ENCODE measurements at places on chromosomes 3 and 15.

DNA sequence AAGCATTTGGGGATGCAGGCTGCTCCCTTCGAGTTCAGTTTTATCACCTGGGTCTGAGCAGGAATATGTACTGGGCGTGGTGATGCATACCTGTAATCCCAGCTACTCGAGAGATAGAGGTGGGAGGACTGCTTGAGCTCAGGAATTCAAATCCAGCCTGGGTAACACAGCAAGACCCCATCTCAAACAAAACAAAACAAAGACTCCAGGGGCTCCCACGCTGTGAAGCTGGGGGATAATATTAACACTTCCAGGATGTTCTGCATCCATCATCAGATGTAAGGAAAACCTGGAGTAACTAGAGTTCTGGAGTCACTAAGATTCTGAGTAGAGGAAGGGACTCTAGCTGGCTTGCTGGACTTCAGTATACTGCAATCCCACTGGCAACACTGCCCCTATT, 40.6 kb downstream of the LYZL4 start:
- DNase-seq: no peak

- DNase-seq: no peak
Observed at GRCh38 chr15:35507932-35508638, 37.9 kb downstream of the DPH6 start.

DNA sequence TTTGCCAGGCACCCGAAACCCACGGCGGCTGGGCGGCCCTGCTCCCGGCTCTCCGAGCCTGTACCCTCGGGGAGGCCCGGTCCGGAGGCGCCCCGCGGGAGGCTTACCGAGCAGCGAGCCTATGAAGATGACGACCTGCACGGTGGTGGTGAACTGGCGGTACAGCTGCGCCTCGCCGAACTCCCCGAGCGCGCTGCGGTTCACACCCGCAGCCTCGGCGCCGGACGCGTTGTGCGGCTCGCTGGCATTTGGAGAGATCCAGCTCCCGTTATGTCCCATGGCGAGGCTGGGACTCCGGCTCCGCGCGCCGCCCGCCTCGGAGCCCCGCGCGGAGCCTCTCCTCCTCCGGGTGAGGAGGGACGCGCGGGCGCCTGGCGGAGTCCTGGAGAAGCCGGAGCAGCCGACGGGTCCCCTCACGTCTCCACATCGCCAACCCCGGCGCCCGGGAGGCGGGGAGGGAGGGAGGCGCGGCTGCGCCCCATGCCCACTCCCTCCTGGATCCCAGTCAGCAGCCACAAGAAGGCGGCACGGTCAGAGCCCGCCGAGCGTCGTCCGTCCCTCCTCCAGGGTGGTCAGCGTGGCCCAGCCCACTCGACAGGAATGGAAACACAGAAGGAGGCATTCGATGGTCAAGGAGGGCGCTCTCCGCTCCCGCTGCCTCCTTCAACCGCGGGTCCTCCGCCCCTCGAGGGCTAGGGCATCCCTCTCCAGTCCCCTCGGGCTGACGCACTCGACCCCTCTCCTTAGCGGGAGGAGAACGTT, at the start of gene GPR176:
Gene GPR176, minus strand, starts transcription at position 519 of the 762 bp plus-strand sequence. Its CDS starts 240 bp downstream, at position 279.
- no peak for DNase-seq

GRCh38 chr3:118577055-118577777, 457.4 kb downstream of the IGSF11 start:
- no peak for DNase-seq

DNA sequence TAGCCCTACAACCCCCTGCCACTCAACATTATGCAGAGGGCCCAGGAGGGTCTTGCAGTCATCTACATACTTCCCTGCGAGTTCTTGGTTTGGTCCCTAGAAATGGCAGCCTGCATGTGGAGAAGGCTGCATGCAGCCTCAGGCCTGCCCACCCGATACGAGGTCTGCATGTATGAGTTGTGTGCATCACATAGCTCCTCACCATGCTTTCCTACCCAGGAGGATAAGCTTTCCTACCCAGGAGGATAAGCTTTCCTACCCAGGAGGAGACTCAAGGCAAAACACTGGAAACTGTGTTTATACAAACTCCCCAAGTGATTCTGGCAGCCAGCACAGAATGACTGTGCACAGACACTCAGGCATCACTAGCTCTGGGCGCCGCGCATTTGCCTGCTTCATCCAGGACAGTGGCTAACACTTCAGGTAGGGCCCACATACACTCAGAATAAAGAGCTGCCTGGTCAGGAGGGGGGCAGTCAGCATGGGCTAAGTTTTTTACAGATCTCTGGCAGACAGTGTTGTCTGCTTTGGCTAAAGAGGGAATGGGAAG, 187.7 kb downstream of the THSD4 start:
- DNase-seq: no peak

DNA sequence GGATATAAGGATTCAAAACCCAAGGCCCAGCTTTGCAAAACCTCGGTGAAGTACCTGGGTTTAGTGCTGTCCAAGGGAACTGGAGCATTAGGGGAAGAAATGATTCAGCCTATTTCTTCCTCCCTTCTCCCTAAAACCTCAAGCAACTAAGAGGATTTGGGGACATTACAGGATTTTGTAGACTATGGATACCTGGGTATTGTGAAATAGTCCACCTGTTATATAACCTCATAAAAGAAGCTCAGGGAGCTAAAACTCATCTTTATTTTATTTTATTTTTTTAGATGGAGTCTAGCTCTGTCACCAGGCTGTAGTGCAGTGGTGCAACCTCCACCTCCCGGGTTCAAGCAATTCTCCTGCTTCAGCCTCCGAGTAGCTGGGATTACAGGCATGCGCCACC, 8.7 kb upstream of the SMCO1 start:
- DNase-seq: no peak

DNA sequence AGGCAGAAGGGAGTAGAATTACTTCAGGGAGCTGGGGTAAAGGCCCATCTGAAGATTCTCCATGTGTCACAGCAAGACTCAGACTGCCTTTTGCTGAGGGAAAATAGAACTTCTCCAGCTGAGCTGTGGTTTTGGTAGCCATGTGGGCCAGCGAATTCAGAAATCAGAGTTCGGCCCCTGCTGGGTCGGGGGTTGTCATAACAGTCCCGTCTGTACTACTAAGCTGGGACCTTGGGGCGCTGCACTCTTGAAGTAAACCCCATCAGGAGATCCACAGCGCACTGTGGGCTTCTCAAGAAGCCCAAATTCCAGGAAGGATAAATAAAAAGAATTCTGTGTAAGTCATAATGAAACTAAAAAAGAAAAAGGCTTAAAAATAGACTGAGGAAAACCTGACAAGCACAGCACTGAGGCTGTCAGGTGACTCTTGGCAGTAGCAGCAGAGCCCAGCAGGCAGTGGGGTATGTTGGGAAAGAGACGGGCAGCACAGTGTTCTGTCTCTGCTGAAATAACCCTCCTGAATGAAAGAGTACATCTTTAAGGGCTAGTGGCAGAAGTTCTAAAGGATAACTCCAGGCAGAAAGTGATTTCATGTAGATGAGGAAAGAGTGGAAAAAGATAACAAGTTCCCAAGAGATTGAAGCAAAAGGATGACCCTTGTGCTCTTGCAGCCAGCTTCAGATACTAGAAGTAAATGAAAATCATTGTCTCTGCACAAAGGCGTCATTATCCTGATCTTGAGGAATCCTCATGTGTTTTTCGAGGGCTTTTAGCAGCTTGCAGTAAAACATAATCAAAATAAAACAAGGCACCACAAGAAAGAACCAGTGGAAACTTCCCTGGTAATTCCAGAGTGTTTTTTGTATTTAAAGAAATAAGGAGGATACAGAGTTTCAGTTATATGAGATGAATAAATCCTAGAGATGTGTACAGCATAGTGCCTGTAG, 74.5 kb downstream of the RAB7A start:
- DNase-seq: no peak

DNA sequence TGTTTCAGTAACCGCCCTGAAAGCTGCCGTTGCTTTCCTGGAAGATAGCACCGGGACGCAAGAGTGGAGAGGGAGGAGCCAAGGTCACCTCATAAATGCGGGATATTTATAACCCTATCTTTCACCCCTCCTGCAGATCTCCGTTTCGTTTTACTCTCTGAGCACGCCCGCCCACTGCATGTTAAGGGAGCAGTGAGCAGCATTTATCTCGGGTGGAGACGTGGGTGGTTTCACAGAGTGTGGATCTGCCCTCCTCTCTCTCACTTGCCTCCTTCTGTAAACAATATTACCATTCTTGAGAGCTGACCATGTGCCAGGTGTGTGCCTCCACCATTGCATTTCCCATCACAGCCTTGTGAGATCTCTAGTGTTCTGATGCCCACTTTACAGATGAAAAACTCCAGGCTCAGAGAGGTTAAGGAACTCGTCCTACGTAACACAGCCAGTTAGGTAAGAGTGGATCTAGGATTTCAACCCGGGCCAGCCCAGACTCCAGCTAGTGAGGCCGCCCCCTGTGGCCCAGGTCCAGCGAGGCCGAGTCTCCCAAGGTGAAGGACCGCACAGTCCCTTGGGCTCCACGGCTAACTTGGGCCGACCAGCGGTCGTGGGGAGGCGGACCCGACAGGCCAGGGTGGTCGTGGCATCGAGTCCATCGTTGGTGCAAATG, 16.9 kb upstream of the SEMA4B start:
- DNase-seq: no peak

DNA sequence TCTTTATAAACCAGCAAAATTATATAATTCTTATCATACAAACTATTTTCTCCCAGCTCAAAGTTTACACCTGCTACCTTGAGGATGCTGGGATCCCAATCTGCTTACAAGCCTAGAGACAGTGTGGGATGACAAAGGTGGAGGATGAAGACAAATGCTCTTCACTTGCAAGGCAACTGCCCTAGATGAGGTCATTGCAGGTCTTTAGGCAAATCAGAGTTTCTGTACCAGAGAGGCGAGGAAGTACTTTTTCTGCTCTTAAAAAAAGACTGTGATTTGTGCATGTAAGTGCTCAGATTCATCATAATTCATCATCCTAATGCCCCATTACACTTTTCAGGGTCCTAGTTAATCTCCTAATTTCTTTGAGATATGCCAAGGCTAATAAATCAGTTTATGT, 376.1 kb downstream of the ZPLD1 start:
- DNase-seq: no peak

GRCh38 chr15:61227269-61227949, 1.7 kb downstream of the RORA start:
- no peak for DNase-seq

GRCh38 chr15:44340410-44340809, 51.9 kb downstream of the GOLM2 start:
- no peak for DNase-seq

GRCh38 chr3:10570196-10570946, 65.0 kb upstream of the ATP2B2 start:
- no peak for DNase-seq

- no peak for DNase-seq
Observed at GRCh38 chr3:63070476-63070810, 195.2 kb upstream of the CADPS start.

GRCh38 chr15:48550822-48551525, 94.5 kb downstream of the FBN1 start:
- DNase-seq: no peak

DNA sequence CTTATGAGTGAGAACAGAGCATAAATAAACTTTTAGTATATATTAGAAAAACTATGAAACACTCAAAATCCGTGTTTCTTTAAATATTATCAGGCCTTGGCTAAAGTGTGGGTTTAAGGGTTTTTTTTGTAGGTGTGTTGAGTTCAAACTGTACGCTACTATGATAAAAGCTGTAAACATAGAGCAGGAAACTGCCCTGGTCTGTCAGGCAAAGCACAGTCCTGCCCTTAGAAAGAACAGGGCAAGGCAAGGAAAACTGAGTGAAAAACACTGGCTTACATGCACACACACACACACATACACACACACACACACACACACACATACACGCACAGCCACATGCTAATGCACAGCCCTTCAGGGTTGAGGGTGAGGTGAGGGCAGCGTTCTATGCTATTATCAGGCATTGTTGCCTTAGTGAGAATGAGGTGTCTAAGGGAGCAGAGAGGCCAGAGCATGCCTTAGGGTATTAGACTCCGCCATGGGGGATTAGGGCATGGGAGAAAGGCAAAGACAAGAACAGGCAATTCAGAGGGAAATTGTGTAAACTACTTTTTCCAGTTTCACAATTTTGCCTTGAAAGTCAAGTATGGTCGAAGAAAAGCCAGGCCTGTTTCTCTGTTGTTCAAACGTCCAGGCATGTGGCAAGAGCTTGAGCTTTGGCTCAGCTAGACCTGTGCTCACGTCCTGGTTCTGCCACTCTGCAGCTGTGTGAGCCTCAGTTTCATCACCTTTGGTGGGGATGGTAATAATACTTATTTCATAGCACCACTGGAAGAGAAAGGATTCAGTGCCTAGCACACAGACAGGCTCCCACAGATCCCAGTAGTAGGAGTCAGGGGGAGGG, 36.3 kb upstream of the TPM1 start:
- DNase-seq: no peak

- no peak for DNase-seq
Observed at GRCh38 chr3:28934126-28934813, 346.6 kb upstream of the RBMS3 start.

GRCh38 chr15:33068511-33068990, 126.0 kb downstream of the FMN1 start:
- DNase-seq: no peak

GRCh38 chr15:65418596-65418995, 4.2 kb downstream of the IGDCC4 start:
- no peak for DNase-seq

DNA sequence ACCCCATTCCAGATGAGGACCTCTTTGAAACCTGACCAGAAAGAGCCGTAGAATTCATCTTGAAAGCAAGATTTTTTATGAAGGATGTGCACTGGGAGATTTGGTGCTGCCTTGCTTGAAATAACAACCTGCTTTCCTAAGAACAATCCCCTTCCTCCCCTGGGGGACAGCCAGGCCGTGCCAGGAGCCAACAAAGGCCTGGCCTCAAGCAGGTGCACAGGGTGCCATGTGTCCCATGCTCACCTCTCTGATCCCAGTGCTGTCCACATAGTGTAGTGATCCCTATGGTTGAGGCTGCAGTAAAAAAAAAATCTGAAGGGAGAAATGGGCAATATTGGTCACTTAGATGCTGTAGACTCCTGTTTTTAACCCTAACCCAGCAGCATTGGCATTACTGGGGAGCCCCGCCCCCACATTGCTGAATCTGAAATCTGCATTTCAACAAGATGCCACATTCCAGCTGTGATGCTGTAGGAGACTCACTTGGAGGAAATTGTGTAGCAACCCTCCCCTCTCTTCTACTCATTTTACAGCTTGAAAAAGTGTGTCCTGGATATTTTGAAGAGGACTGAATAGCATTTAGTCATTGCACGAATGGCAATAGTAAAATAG, 171.2 kb downstream of the APBA2 start:
- DNase-seq: no peak

DNA sequence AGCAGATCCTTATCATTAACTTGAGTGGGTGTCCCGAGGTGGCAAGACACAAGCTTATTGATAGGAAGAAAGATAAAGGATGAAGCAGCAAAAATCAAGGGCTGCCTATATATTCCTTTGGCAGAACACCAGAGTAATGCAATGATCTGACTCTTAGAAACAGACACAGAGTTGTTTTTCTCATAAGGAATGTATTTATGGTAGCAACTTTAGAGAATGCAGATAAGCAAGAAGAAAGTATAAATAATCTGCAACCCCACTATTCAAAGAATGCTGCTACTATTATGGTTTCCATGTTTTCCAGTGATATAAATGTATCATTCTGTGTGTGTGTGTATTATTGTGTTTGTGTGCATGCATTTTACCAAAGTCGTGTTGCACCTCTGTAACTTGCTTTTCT, 208.3 kb downstream of the THSD4 start:
- DNase-seq: no peak

All from stimulated activated CD8-positive, alpha-beta memory T cell treated with anti-CD3 and anti-CD28 coated beads, Interleukin-2, amount 100 ng/mL, for 1 hour (primary cell).